ENCODE measurements at places on chromosomes 7 and 10.

DNA sequence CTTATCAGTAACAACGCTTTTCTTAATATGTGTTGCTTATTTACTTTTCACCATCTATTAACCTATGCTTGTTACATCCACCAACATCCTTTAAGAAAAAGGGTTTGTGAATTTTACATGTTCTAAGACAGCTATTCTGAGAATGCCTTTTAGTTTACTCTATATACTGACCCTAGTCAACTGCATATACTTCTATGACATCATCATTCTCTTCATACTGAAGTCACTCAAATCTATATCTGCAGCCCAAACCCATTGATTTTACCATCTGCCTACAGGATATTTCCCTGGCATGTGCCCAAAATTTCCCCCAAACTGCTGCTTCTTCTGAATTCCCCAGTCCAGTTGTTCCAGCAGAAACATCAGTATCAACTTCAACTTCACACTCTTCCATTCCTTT, 94.6 kb upstream of the FAM204A start:
- no peak for DNase-seq

GRCh38 chr10:29648114-29648982, 13.6 kb upstream of the SVIL start:
- DNase-seq, result no peak

- DNase-seq, result no peak
These were observed 2.8 kb downstream of the PANK1 start for GRCh38 chr10:89642193-89642592.

DNA sequence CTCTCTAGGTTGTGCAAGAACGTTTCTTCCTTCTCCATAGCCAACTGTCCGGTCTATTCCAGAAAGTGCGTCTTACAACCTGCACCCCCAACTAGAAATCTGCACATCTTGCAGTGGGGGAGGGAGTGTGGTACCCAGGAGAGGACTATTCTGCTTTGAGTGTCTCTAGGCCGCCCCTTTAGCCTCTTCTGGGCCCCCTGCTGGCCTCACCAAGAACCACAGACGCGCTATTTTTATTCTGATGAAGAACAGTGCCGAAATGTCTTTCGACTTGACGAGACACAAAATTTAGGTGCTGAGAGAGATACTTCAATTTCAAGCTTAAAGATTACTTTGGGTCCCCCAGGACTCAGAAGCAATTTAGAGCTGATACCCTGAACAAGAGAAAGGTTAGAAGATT, 1.0 kb downstream of the CNPY1 start:
- DNase-seq, result no peak

GRCh38 chr10:96292971-96293920, 11.0 kb upstream of the DNTT start:
- peak; percentile 44 for DNase-seq

DNA sequence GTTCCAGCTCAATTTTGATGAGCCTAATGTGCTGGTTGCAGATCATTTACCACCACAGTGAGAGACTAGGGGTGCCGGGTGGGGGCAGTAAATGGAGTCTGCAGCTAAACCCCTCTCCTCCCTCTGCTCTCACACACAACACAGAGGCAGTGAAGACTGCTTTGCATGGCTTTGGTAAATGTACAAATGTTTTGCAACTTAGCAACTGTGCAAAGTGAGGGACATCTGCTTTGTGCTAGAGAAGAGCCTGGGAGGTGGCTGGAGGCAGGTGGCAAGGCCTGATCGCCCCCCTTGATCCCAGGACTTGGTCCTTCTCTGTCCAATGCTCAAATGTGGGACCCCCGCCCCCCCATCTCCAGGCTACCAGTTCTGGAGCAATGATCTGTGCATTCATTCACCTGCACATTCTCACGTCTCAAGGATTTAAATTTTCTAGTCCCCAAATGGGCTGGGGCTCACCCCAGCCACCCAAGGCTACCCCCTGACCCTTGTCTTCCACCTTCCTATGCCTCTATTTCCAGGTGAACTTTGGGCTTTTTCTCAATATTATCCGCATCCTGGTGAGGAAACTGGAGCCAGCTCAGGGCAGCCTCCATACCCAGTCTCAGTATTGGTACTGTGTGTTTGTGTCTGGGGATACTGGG, 11.6 kb downstream of the GHRHR start:
- no peak for DNase-seq

GRCh38 chr10:99895867-99896266, 113.4 kb downstream of the ABCC2 start:
- DNase-seq, result no peak

- no peak for DNase-seq
These were observed 102.7 kb downstream of the CABCOCO1 start for GRCh38 chr10:61765176-61766087.

DNA sequence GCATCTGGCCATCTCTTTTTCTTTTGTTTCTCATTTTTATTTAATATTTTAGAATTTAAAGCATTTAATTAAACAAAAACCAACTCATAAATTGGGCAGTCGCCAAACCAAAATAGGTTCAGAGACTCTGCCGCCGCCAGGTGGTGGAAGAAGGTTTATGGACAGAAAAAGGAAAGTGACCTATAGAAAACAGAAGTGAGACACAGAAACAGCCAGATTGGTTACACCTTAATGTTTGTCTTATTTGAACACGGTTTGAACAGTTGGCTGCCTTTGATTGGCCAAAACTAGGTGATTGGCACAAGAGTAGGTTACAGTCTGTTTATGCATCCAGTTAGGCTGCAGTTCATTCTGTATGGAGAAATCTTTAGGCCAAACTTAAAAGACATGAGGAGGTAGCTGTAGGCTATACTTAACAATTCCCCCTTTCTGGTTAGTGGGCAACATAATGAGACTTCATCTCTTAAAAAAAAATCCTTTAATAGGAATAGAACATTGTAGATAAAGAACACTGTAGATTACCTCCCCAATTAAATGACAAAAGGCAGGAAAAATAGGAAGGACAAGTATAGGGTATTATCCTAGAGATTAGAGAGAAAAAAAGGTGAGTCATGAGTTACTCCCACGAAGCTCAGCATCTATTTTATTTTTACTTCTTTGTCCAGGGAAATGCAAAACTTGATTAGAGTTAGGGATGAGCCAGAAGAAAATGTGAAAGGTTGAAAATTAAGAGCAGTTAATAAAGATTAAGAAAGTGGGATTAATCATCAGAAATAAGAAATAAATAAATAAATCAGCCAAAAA, 23.9 kb upstream of the CYCS start:
- no peak for DNase-seq

DNA sequence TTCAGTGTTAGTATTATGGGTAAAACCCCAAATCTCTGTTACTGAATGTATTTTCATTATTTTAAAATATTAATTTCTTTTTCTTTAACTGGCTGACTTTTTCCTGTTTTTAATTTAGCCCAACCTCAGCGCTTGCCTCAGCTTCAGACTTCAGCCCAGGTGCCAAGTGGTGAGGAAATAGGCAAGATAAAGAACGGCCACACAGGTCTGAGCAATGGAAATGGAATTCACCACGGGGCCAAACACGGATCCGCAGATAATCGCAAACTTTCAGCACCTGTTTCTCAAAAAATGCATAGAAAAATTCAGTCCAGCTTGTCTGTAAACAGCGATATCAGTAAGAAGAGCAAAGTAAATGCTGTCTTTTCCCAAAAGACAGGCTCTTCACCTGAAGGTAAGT, 57.5 kb downstream of the MDFIC start:
- DNase-seq, result no peak

- DNase-seq, result no peak
These were observed 509.2 kb downstream of the TCERG1L start for GRCh38 chr10:130802301-130802700.

DNA sequence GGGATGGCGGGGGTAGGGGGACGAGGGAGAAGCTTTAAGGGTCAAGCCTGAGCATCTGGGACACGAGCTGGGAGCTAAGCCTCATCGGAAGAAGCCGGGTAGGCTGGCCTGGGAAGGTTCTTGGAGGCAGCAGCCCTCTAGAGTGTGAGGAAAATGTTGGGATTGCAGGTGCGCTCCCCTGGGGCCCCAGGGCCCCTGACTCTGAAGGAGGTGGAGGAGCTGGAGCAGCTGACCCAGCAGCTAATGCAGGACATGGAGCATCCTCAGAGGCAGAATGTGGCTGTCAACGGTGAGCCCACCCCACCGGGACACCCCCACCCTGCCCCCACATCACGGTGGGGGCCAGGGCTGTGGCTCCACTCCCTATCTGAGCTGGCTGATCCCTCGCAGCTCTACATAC, 6.9 kb downstream of the ZYX start:
- no peak for DNase-seq

GRCh38 chr10:72819053-72819452, 74.5 kb upstream of the OIT3 start:
- no peak for DNase-seq

- no peak for DNase-seq
These were observed 165.7 kb downstream of the ELMO1 start for GRCh38 chr7:37282927-37283326.

DNA sequence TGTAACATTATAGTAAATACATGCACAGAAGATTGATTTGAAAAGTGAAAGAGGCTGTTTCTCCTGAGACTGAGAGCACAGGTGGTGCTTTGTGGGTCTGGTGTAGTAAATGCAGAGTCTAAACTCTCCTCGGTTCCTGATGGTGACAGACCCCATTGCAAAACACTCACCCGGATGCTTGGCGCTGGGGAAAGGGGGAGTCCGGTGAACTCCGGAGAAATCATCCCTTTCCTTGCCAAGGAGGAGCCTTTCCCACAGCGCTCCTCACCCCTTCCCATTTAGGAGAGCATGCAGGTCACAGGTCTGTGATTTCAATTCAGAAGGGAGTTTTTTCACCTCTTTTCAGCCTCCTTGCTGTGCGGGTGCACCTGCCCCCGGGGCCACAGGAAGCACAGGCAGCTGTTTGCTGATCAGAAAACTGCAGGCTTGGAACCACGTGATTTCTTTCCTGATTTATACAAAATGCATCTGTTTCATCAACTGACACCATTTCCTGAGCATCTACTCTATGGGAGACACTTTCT, 75.6 kb upstream of the LYZL2 start:
- DNase-seq, result peak; percentile 67

DNA sequence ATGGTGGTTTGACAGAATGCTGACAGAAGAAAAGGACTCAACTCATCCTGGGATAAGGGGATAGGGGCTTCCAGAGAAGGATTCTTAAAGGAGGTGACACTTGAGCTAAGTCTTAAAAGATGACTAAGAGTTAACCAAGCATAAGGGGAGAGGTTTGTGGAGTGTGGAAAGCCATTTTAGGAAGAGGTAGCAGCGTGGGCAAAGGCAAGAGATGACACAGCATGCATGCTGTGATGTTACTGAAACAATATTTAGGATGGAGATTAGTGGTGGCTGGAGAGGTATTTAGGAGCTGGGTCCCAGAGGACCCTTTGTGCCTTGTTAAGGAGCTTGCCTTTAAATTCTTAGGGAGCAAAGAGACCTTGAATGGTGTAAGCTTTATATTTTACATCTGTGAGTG, 65.1 kb downstream of the SPAG6 start:
- DNase-seq, result no peak

- no peak for DNase-seq
These were observed 202.8 kb upstream of the DKK1 start for GRCh38 chr10:52111101-52111891.

GRCh38 chr10:33571616-33572015, 237.1 kb upstream of the NRP1 start:
- DNase-seq, result no peak

DNA sequence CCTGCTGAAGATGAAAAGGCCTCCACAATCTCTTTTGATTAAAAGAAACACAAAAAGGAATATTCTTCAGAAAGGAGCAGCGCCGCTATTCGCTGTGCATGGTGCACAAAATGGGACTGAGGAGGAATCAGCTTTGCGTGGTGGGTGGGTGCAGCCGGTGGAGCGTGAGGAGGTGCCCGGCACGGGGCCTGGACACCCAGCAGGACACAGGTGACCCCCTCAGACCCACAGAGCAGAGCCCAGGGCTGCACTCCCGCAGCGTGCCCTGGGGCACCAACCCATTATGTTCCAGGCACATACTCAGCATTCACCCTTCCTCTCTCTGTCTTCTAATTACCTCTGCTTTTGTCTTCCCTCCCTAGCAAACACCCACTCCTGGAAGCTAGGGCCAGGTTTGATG, 238.0 kb upstream of the PPP2R2D start:
- no peak for DNase-seq

GRCh38 chr7:27900006-27900405, 160.0 kb downstream of the TAX1BP1 start:
- DNase-seq, result no peak

- no peak for DNase-seq
These were observed 64.5 kb downstream of the HIF1AN start for GRCh38 chr10:100600218-100600617.

GRCh38 chr7:143205560-143206293, 16.1 kb upstream of the TAS2R40 start:
- DNase-seq, result no peak

GRCh38 chr7:50718311-50718710, 64.4 kb downstream of the GRB10 start:
- no peak for DNase-seq

DNA sequence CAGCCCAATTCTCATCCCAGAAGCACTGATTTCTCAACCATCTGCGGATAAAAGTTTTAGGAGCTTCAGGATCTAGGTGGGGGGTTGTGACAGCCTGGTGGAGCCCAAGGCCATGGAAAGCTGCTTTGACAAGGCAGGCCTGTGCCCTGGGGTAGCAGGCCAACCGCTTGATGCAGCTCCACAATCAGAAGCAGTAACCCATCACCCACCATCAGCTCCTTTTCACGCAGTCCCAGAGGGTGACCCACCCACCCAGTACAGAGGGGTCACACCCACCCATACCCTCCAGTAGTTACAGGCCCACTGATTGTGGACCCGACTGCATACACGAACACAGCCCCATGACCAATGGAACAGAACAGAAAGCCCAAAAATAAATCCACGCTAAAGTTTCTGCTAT, 253.9 kb downstream of the AHR start:
- no peak for DNase-seq

GRCh38 chr10:118955951-118956801, 73.3 kb upstream of the NANOS1 start:
- DNase-seq, result no peak

GRCh38 chr7:35019179-35019729, 18.0 kb downstream of the DPY19L1 start:
- no peak for DNase-seq

GRCh38 chr7:64888901-64889685, 14.0 kb upstream of the ZNF273 start:
- no peak for DNase-seq

DNA sequence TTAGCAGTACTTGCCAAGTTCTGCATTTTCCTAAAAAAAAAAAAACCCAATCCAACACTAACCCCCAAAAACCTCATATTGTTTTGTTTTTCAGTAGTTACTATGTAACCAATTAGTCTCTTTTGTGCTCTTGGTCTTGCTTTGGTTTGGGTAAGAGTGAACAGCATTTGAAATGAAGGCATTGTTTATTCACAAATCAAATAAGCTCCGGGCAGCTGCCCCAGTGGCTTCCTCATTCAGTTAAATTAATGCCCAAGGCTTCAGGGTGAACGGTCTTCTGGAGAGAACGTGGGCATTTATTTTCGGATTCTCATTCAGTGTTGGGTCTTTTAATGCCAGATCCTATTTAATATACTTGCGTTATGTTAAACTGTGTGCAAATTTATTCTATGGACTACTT, 108.7 kb downstream of the GFRA1 start:
- no peak for DNase-seq

GRCh38 chr7:2010551-2011265, 222.0 kb downstream of the MAD1L1 start:
- DNase-seq, result no peak

Measured in NCI-H2081 (cell line).